Activated T-helper 1 cell treated with anti-CD3 and anti-CD28 coated beads, Interleukin-2, amount 50 U/mL, for 16 hours (primary cell): ENCODE measurements at places on chromosomes 16 and 17.
A peak's percentile ranks its signal among the peaks of the same experiment; 100 is the strongest.

GRCh38 chr16:5722116-5722619 lies 624.6 kb upstream of the EEF2KMT start:
- DNase-seq: no peak

DNA sequence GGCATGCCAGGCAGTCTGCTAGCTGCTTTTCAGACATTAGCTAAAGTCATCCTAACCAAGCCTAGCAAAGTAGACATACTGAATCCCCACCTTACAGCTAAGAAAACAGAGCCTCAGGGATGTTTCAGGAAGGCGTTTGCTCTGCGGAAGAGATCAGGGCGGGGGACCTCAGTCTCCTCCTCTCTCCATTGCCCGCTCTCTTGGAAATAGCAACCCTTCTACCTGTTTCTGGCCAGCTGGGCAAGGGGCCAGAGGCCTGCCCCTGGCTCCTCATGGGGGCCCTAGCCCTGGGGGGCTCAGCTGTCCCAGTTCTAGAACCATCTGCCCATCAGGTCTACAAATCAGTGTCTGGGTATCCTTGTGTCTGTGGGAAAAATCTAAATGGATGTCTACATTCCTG lies 14.5 kb downstream of the PITPNM3 start:
- no peak for DNase-seq

DNA sequence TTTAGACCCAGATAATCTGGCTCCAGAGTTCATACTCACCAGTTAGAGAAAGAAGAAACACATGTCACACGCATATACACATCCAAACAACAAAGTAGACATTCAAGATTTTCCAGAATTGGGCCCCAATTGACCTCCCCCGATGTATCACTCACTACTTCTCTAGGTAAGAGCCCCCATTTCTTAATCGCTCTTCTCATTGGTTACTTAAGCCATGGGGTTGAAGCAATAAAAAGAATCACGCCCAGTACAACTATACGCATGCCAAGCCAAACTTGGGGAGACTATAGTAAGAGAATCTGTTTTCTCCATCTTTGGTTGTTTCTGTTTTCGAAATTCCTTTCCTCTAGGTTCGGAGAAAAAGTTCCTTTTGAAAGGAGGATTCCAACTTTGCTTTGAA lies 565 bp downstream of the DDX52 start:
- no peak for DNase-seq

GRCh38 chr17:5429191-5429887 lies 9.4 kb downstream of the RPAIN start:
- DNase-seq: no peak

DNA sequence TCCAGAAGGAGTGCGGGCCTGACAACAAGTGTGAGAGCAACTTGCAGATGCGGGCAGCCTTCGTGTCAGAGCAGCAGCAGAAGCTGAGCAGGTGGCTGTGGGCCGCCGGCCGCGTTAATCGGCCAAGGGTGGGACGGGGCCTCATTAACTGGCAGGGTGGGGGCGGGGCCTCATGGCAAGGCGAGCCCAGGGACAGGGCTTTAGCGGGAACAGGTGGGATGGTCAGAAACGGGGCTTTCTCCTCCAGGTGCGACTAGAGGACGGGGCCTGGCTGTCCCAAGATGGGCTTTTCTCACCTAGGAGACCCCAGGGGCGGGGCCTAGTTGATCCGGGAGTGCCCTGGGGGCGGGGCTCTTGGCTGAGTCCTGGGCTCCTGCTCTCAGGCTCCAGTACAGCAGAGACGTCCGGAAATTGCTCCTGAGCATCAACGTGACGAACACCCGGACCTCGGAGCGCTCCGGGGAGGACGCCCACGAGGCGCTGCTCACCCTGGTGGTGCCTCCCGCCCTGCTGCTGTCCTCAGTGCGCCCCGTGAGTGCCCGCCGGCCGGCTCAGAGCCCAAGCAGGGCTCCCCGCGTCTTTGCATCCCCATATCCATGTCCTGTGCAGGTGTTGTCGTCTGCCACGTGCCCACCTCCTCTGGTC lies 18.4 kb upstream of the PDK2 start:
- no peak for DNase-seq

GRCh38 chr16:86975445-86975844 lies 341.7 kb downstream of the C16orf95 start:
- no peak for DNase-seq

GRCh38 chr17:46796524-46796923 lies 22.0 kb downstream of the WNT3 start:
- no peak for DNase-seq

GRCh38 chr17:20992987-20993862 lies 49.6 kb downstream of the USP22 start:
- DNase-seq: peak; percentile 38

GRCh38 chr16:65114527-65114926 lies 7.3 kb downstream of the CDH11 start:
- DNase-seq: no peak

GRCh38 chr16:72287649-72288048 lies 115.7 kb upstream of the PMFBP1 start:
- no peak for DNase-seq

- DNase-seq: no peak
These were observed at the start of gene TBX4 for GRCh38 chr17:61452301-61453290. Gene TBX4 (plus strand): TSS chr17:61452422. CDS start chr17:61456491, 4,069 bp downstream.

GRCh38 chr17:77959926-77960521 lies 1.5 kb downstream of the TNRC6C start:
- no peak for DNase-seq

- DNase-seq: no peak
These were observed 6.0 kb downstream of the BCL7C start for GRCh38 chr16:30887927-30888326.

GRCh38 chr16:30585022-30585399 lies 486 bp downstream of the ZNF785 start:
- no peak for DNase-seq

DNA sequence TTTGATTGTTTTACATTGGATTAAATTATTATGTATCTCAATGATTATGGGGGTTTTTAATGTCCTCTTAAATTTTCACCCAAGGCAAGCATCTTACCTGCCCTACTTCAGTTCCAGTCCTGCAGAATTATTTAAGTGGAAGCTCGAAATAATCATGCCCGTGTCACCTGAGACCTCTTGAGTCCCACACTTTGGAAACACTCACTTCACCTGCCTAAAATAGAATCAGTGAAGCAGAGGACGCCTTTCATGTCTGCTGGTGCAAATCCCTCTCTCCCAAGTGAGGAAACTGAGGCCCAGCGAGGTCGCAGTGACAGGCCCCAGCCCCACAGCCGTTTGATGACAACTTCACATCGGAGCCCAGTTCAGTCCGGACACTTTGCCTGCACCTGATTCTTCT lies 284.6 kb downstream of the C16orf95 start:
- no peak for DNase-seq

- no peak for DNase-seq
These were observed 5.9 kb upstream of the VWA3A start for GRCh38 chr16:22086440-22086839.

DNA sequence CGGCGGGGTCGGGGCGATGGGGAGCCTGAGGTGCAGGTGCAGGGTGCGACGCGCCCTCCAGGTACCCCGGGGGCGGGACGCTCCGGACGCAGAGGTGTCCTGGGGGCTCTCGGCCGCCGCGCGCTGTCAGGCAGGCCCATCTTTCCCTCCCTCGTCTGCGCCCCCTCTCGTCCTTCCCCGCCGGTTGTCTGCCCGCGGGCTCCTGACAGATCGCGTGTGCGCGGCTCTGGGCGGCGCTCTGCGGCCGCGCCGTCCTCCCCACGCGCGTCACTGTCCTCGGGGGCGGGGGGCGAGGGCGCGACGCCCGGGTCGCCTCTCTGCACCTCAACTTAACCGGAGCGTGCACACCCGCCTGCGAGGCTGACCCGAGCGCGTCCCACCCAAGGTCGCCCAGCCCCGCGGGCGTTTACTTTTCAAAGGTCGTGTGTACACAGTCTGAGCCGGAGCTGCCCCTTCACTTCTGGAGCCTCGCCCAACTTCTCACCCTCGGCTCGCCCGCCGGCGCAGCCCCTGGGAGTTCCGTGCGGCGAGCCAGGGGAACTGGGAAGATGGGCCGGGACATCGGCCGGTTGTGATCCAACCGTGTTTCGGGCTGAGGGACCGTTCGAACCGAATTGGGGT lies 512 bp downstream of the AKAP1 start:
- peak; percentile 9 for DNase-seq

GRCh38 chr17:12547831-12548230 lies 117.9 kb upstream of the MYOCD start:
- DNase-seq: no peak
